Stimulated activated CD4-positive, alpha-beta T cell treated with anti-CD3 and anti-CD28 coated beads, TNF-alpha, amount 100 ng/mL, for 1 hour (primary cell): ENCODE measurements at places on chromosomes 7 and 10.

GRCh38 chr10:113995201-113995600, 48.5 kb upstream of the ADRB1 start:
- DNase-seq = no peak

GRCh38 chr10:93945819-93946218, 47.9 kb upstream of the PLCE1 start:
- DNase-seq = no peak

DNA sequence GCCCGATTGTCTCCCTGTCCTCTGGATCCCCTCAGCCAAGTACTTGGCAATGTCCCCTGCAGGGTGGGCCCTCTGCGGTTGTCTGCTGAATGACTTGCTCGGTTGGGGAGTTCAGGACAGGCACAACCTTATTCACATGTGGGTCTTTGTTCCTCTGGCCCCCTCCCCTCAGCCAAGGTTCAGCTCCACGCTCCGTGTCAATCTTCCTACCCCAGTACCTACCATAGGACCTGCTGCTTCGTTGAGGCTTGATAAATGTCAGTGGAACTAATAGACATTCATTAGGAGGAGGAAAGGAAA, 7.1 kb downstream of the CPA5 start:
- no peak for DNase-seq

DNA sequence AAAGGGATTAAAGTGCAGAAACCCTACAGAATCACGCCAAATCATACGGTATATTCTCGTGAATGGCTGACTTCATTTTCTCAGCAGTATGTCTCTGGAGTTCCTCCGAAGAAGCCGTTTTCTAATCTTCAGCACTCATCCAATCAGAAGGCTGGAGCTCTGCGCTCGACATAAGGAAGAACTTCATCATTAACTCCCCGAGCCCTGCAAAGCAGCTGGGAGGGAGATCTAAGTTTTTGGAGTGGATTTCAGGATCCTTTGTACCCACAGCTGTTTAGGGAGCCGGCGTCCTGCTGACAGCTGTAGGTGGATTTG, 40.7 kb upstream of the SDK1 start:
- no peak for DNase-seq

DNA sequence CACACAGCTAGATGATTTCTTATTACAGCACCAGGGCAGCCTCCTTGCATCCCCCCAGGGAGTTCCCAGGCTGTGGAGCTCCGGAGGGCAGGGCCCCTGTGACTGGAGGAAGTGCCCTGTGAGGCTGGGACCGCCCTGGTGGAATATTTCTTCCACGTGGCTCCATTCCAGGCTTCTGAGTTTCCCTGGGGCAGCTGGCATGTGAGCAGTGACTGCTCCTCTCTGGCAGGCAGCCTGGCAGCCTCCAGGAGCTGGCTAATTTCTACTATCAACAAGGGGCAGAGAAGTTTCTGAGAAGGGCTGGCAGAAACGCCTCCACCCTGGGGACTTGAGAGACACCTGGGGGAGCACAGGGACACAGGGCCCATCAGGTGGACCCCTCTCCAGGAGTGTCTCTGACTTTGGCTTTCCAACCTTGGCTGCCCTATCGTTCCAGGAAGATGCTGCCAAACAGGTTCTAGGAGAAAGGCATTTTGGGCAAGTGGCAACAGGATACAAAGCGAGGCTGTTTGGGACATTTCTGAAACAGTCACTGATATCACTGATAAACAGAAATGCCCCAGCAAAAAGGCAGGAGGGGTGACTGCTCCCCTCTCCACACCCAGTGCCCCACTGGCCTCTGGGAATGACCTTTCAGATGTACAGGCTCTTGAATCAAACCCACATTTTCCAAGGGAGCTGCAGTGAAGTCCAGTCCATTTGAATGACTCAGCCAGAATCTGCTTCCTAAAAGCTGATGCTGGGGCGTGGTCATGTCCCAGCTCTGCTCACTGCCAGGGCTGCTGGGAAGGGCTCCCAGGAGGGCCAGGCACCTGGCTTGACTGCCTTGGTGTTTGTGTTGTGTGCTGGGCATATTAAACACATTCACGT, 16.1 kb downstream of the MYOF start:
- no peak for DNase-seq

- DNase-seq = no peak
Measured at GRCh38 chr7:44735403-44736165, 13.1 kb upstream of the ZMIZ2 start.

GRCh38 chr7:29853072-29853471, 46.8 kb downstream of the WIPF3 start:
- DNase-seq = no peak

DNA sequence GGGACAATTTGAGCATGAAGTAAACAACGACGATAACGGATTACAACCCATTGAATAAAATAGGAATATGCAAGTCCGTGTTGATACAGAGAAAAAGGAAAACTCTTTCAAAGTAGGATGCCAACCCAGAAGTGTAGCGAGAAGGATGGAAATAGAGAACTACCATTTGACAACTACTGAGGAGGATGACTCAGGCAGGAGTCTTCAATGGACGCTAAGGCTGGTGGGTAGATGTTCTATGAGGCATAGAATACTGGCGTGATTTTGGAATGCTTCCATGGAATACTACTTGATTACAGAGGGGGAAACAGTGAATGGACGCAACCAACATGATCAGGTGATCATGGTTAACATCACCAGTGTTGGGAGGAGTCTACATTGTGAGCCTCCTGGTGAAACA, 828 bp upstream of the CFAP70 start:
- DNase-seq = no peak

GRCh38 chr7:135975166-135975565, 2.0 kb downstream of the MTPN start:
- DNase-seq = no peak

DNA sequence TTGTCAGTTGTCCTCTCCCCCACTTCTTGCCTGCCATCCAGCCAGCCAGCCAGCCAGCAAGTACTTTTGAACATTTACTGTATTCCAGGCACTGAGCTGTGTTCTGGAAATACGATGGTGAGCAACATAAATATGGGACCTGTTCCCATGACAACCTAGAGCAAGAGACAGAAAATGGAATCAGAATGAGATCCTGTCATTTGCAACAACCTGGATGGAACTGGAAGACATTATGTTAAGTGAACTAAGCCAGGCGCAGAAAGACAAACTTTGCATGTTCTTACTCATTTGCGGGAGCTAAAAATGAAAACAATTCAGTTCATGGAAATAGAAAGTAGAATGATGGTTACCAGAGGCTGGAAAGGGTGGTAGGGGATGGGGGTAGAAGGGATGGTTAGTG, 140.7 kb downstream of the ICA1 start:
- DNase-seq = no peak

DNA sequence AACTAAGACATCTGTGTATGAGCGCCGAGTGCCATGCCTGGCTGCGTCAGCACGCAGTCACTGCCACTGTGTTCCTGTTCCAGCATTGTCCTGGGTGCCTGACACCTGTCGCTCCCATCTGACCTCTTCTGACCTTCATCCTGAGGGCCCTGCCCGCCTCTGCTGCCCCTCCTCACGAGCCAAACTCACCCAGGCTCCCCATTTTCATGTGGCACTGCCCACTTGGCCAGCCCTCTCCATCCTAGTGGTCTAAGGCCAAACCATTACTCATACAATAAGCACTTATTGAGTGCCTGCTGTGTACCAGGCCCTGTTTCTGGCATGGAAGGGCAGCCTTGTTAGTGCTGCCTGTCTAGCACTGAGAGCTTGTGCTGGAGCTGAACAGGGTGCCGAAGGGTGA, 77.2 kb upstream of the PCBD1 start:
- DNase-seq = no peak

GRCh38 chr10:124414076-124414475, 4.6 kb downstream of the OAT start:
- no peak for DNase-seq

- DNase-seq = no peak
Measured at GRCh38 chr7:96285579-96285978, 36.3 kb downstream of the SLC25A13 start.

DNA sequence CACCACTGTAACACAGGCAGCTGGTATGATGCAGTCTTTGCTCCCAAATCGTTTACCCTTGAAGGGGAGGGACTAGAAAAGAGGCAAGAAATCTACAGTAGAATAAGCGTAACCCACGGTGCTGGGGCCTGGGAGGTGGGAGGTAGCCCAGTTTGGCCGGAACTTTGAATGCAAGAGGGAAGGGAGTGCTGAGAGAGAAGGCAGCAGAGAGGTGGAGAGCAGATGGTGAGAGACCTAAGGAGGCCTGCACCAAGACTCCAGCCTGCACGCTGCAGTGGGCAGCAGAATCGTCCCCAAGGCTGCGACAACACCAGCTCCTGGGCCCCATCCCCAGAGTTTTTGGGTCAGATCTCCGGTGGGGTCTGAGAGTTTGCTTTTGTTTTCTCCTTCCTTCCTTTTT, 547.5 kb downstream of the GALNT17 start:
- DNase-seq = no peak

- DNase-seq = no peak
Measured at GRCh38 chr7:141072548-141073172, 1.2 kb upstream of the TMEM178B start.

DNA sequence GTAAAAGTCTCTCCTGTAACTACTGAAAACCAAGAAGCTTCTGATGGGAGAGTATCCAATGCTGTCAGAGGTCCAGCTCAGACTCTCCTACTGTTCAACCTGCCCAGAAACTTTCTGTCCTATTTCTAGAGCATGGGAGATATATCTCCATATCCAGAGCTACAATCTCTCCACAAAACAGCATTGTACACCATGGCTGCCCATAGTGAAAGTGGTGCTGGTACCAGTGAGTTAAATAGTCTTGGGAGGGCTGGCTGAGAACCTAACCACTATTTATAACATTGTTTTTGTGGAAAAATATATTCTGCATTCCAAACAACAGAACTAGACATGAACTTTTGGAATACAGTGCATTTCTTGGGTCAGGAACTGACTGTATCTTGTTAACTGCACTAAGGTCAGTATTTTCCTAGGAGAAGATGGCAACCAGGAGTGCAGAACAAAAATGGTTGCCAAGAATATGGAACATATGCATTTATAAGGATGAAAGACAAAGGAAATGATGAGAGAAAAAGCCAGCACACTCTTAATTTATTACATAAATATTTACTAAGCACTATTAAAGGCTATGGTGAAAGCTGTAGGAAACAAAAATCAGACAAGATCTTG, 91.9 kb downstream of the ZNF438 start:
- no peak for DNase-seq

GRCh38 chr10:132541601-132542011, 4.0 kb downstream of the INPP5A start:
- no peak for DNase-seq

DNA sequence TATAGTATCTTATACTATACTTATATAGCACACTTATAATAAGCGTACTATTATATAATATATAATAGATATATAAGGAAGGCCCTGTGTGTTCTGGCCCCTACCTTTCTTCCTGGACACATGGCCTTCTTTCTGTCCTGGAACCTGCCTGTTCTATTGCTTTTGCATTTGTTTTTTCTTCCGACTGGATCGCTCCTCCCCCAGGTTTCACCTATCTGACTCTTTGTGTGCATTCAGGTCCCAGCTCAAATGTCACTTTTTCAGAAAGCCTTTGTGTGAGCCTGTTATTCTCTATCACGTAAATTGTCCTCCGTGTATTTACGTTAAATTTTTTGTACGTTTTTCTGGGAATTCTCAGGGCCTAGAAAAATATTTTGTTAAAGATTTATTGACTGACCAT, 2.9 kb upstream of the TRIM8 start:
- DNase-seq = no peak

GRCh38 chr10:43192884-43193283, 54.6 kb downstream of the CSGALNACT2 start:
- no peak for DNase-seq

- DNase-seq = no peak
Measured at GRCh38 chr10:126930131-126930882, 25.1 kb downstream of the DOCK1 start.

- no peak for DNase-seq
Measured at GRCh38 chr10:4351723-4352413, 474.1 kb upstream of the AKR1E2 start.

DNA sequence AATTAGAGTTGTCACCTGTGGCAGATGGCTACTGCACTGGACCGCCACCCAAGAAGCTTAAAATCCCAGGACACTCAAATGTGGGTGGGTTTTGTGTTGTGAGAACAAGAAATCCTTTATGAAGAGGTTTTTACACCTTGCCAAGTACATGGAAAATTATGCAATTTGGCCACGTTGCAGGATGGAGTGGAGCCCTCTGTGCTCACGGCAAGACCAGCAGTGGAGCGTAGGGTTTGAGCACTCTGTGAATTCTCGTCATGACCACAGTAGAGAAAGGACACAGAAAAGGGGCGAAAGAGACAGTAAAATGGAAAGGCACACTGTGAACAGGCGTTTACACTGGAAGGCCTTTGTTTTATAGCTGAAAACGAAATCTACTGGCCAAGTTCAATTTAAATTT, 222.6 kb downstream of the ADARB2 start:
- no peak for DNase-seq

DNA sequence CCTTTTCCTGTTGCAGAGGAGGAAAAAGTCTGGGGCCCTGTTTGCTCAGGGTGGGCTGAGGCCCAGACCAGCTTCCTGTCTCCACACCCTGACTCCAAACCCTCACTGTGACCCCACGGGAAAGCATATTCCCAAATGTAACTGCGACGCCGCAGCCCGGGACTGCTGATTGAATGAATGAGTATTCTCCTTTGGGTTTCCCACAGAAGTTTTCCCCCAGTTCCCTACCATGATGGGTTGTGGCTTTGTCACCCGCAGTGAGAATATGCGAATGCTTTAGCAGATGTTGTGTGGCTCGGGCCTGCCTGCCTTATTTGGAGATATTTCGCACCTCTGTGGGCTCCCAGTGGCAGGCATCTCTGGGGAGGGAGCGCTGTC, 50.6 kb downstream of the MGMT start:
- DNase-seq = no peak

- DNase-seq = no peak
Measured at GRCh38 chr7:123993996-123994395, 38.9 kb downstream of the TMEM229A start.

DNA sequence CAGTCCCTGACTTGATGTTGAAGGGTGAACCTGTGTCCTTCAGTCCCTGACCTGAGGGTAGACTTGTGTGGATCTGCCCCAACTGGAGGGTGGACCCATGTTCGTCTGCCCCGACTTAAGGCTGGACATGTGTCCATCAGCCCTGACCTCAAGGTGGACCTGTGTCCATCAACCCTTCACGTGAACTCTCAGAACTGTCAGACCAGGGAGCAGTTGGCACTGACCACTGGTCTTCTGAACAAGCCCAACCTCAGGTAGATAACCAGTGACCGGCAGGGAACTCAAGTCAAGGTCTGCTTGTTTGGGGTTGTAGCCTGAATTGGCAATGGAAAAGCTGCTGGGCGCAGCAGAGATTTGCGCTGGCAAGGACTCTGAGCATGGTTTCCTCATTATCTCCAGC, 96.5 kb downstream of the ADCY1 start:
- DNase-seq = no peak

- no peak for DNase-seq
Measured at GRCh38 chr10:27245836-27246235, 5.2 kb upstream of the ACBD5 start.

- DNase-seq = no peak
Measured at GRCh38 chr10:101092881-101093354, 31.1 kb downstream of the KAZALD1 start.

- no peak for DNase-seq
Measured at GRCh38 chr7:117951691-117952280, 78.5 kb upstream of the CTTNBP2 start.

GRCh38 chr10:86312701-86313270, 53.8 kb downstream of the GRID1 start:
- DNase-seq = no peak
